ENCODE measurements at places on chromosomes 1 and 21.

GRCh38 chr1:105260001-105260400 is 1510.3 kb downstream of the AMY1C start:
- no peak for DNase-seq

- no peak for DNase-seq
Observed at GRCh38 chr1:157369808-157370521, 182.3 kb downstream of the FCRL5 start.

DNA sequence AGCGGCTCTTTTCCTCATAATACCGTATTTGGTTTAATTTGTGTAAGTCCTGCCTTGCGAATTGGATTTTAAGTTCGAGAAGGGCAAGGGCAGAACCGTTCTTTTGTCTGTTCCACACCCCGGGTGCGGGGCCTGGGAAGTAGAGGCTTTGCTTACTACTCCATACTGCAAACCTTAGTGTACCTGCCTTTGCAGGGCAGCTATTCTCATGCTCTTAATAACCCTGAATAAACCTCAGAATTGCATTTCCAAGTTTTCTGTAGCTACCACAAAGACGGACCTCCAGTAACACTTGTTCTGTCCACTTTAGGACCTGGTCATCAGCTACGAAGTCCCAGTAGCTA is 657 bp upstream of the HNRNPU start:
- no peak for DNase-seq

DNA sequence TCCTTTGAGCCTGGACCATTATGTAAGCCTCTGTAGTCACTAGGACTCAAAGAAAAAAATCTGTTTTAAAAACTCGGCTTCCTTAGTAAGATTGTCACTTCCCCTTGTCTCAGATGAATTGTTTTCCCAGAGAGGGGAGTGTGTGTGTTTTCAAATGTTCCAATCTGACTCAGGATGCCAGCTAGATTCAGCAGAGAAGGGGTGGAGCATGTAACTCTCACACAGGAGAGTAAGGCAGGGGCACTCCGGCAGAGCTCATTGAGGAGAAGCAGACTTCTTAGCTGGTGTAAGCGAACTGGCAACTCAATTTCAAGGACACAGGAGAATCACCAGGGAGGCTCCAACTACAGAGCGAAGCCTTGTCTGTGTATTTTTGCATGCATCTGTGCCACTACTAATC is 623.2 kb downstream of the LMO4 start:
- DNase-seq, result no peak

DNA sequence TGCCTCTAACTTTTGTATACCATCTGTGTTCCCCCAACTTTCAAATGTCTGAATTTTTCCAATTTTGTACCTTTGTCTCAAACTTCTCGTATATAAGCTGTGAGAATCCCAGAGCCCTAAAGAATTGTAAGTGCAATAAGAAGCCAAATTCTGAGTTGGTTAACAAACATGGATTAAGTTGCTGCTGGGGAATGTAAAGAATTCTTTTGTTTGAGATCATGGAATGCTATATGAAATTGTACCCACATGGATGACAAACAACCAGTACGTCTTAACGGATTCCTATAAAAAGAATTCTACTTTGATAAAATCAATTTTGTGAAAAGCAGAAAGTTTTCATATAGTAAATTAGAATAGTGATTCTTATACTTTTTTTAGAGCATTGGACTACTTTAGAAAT is 72.4 kb upstream of the CYP2J2 start:
- no peak for DNase-seq

GRCh38 chr1:240092301-240093119 is 827 bp downstream of the FMN2 start:
- peak; percentile 13 for DNase-seq

DNA sequence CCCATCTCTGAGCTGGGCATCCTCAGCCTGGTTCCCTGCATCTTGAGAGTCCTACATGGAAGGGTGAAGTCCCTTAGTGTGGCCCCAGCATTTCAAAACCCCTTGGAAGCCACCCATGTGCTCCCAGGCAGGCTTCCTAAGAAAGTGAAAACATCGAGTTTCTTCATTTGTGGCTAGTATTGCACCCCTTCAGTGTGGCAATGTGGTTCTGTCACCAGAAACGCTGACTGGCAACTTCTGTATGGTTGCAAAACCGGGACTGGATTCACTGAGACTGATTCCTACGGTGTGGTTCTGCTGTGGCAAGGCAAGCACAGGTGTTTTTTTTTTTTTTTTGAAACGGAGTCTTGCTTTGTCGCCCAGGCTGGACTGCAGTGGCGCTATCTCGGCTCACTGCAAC is 9.0 kb upstream of the IFNGR2 start:
- DNase-seq, result no peak

GRCh38 chr1:76256289-76257223 is 182.0 kb downstream of the ST6GALNAC3 start:
- DNase-seq, result no peak

DNA sequence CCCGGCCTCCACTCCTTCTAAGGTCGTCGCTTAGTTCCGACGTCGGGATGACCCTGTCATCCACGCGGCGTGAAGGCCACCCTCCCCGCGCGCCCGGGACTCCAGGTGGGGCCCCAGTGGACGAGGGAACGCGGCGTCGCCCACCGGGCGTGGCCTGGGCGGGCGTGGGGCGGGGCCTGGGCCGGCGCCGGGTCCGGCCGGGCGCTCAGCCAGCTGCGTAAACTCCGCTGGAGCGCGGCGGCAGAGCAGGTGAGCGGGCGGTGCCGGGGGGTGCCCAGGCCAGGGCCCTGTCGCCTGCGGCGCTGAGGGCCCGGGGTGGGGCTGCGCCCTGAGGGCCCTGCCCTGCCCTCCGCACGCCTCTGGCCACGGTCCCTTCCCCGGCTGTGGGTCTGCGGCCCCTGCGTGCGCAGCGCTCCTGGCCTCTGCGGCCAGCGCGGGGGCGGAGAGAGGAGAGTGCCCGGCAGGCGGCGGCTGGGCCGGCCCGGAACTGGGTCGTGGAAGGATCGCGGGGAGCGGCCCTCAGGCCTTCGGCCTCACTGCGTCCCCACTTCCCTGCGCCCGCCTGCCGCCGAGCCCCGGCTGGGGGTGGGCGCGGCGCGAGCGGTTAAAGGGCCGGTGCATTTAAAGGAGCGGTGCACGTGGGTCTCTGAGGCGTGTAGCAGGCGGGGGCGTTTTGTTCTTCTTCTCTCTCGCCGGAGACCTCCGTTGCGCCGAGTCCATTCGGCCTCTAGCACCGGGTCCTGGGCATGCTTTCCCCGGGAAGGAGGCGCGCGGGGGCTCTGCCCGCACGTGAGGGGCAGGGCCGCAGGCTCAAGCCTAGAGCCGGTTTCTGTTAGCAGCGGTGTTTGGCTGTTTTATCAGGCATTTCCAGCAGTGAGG is at the start of gene PSEN2:
Gene PSEN2, plus strand, starts transcription at position 216 of the 879 bp plus-strand sequence. CDS start 11,292 bp downstream, outside the sequence.
- DNase-seq, result peak; percentile 80

DNA sequence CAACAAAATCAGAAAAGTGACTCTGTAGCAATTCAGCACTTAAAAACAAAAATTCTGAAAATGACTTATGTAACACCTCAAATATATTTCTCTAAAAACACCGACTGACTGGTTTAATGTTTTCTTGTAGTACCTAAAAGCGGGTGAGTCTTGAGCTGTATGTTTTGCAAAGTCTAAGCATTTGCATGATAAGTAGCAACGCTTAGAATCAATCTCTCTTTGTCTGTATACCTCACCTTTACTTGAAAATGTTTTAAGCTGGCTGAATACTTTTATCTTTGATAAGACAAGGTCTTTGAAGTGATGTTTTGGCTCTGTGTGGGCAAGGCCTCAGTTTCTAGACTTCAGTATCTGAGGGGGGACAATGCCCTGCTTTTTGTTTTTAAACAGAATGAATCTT is 8.2 kb downstream of the ITPKB start:
- no peak for DNase-seq

GRCh38 chr1:41726899-41727748 is 191.6 kb downstream of the HIVEP3 start:
- peak; percentile 57 for DNase-seq

DNA sequence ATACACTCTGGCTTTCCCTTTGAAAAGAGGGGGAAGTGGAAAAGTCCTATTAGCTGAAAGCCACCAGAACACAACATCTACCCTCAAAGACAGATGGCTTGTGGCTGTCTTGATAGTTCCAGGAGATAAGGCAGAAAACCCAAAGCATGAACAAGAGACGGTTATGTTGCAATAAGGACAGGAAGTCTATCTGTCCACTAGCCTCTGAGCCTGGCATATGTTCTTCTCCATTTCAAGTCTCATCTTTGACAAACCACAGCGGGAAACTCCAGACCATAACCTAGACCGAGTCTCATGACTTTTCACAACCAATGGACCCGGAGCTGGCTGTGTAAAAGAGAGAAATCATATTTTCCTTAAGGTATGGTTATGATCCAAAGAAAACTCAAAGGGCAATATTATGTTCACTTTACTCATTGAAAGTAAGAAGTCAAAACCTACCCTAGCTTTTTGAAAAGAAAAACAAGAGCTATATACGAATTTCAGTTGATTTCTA is 33.8 kb downstream of the DUSP10 start:
- peak; percentile 20 for DNase-seq

DNA sequence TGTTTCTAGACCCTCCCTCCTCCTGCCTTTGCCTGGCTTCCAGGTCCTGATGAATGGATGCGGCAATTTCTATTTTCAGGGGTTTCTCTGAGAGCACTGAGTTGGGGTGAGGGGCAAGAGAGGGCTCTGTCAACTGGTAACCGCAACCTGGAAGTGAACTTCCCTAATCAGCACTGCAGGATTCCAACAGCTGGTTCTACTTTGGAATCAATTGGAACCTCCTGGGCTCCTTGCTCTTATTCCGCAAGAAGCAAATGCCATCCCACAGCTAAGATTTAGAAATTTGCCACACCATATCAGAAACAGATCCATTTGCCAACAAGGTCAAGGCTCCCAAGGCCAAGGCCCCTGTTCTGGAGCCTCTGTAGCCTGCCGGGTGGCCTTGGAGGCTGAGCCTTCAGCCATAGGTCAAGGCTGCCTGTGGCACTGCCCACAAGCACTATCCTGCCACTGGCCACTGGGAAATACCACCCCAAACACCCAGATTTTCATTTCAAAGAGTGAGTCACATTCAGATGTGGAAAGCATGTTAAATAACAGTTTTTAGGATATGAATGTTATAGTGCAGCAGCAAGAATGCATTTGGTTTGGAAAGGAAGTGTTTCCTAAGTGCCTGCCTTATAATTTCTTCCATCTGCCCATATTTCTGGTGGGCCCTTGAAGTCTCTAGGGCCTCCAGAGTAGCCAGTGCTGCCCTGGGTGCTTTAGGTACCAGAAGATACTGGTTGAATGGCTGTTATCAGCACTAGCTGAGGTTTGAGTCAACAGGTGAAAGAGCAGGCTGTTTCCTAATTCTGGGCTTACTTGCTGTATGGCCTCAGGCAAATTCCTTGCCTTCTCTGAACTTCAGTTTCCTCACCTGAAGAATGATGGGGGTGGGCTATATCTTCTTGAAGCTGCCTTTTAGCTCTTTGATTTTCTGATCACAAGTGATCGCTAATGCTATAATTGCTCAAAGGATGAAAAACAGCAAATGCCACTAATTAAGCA is 56.3 kb upstream of the JUN start:
- no peak for DNase-seq

DNA sequence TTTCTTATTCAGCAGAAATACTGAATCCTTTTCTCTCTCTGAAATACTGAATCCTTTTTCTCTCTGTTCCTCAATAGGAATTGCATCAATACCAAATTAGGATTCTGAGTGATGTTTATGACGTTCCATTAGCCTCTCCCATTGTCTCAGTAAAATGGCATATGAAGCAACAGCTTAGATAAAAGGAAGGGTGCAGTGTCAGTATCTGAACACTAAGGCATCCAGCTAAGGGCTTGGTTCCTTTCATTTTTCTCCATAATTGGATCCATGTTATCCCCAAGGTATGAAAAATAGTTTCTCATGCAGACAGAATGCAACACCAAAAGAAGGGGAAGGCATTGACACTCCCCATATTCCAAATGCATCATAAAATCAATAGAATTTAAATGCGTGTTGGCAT is 61.5 kb upstream of the RAVER2 start:
- DNase-seq, result no peak

DNA sequence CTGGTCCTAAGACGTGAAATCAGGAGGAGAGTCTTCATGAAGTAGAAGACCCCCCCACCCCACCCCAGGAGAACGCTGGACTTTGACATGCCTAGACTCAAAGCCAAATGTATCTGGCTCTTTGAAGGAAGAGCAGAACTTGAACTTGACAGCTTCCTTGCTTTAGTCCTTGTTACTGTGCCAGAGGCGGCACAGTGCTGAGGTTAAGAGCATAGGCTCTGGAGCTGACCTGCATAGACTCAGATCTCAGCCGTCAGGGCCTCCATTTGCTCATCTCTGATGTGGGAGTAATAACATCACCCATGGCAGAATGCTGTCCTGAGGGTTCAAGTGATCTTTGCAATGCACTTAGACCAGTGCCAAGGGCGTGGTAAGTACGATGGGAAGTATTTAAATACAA is 39.0 kb downstream of the COL6A1 start:
- DNase-seq, result no peak

- no peak for DNase-seq
Observed at GRCh38 chr1:156281281-156281680, 1.3 kb downstream of the SMG5 start.

GRCh38 chr1:78606274-78606673 is 14.0 kb upstream of the IFI44L start:
- DNase-seq, result no peak

Data from GM12892 (cell line).